ENCODE measurements at places on chromosomes 6 and 20. TPM values are rescaled to one million over a fixed set of nuclear protein-coding genes. Genes with fewer than 3 reads are reported as not detected.

AKAP7 gene
- total RNA-seq = 1.6 TPM

PSORS1C1 gene
- total RNA-seq = 11.9 TPM

SLC13A3 gene
- total RNA-seq = 0.09 TPM

SPTLC3 gene
- total RNA-seq = 0.09 TPM
